ENCODE measurements at places on chromosomes 6 and 20.

- DNase-seq: peak; percentile 24
Observed at GRCh38 chr20:38723017-38723847, 1.1 kb upstream of the SLC32A1 start.

DNA sequence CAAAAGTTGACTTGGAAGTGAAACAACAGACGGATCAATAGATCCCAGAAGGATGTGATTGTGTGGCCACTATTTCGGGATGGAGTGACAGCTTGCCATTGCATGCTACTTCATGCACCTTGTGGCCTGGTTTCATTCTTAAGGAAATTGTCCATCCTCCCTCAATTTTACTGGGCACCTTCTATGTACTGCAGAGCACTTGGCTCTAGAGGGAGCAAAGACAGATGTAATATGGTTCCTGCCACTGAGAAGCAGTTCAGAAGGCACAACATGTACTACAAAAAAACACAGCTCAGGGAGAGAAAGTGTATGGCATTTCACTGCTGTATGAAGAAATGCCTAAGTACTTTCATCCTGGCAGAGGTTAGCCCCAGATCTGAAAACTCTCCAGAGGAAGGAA lies 91.9 kb downstream of the FOXA2 start:
- DNase-seq: no peak

DNA sequence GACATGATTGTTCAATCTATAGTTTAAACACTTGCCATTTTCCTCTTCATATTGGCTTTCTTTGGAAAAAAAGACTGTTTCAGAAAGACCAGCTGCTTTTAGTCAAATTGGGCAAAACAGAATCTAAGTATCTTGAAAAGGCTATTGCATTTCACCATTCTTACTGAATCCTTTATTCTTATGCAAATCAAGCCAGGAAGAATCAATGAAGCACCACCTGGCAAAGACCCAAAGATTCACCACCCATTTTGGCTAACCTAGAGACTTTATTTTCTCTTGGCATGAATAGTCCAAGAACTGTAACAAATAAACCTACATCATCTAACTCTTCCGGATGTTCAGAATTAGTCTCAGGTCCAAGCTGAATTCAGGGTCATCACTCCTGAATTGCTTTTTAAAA lies 71.3 kb upstream of the EYA4 start:
- DNase-seq: no peak

DNA sequence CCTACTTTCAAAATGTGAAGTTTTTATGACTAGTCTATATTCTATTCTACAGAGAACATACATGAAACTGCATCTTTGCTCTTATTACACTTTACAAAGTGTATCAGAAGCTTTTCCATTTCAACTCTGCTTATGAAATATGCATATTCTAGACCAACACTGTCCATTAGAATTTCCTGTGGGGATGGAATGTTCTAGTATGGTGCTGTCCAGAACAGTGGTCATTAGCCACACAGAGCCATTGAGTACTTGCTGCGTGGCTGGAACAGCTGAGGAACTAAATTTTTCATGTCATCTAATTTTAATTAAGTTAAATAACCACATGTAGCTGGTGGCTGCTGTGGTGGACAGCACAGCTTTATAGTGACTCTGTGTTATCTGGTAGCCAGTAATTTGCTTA lies 105.9 kb upstream of the PDE10A start:
- DNase-seq: no peak

DNA sequence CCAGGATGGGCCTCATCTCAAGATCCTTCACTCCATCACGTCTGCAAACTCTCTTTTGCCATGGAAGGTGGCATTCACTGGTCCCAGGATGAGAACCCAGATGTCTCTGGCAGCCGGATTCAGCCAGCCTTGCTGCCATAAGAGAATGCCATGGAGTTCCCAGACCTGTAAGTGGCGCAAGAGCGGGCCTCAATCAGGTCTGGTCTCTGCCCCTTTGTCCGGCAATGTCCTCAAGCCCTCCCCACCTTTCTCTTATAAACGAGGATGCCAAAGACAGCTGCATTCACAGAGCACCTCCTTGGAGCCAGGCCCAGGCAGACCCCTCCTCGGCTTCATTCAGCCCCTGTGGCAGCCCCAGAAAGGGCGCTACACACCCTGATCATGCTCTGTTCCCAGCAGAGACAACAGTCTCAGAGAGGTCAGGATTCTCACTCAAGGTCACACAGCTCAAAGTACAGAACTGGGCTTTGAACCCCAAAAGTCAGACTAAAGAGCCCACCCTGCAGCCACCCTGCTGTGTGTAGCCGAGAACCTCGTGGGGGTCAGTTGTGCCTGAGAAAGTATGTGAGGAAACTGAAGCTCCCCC lies 263.7 kb downstream of the TAF4 start:
- DNase-seq: no peak

GRCh38 chr6:145814035-145814500 lies 527 bp downstream of the FBXO30 start:
- DNase-seq: no peak

Measured in GM20000 (cell line).